CD14-positive monocyte (primary cell): ENCODE measurements at places on chromosomes 6 and 20.

DNA sequence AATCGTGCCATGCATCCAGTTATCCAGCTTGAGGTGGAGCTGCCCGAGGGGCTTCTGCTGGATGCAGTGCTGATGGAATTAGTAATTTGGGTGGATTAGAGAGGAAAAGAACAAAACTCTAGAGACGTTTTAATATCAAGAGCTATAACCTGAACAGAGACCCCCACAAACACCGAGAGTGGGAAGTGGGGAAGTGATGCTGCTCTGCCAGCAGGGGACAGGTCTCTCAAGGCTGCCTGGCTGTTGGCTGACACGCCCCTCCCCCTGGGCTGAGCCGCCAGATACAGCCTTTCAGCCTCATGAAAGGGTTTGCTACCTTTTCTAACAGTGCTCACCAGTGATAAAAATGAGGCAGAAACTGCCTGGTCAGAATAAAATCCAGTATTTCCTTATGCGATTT lies 9.6 kb downstream of the LEMD2 start:
- DNase-seq = no peak

GRCh38 chr20:2124564-2125213 lies 23.1 kb downstream of the STK35 start:
- DNase-seq = no peak

GRCh38 chr6:137944793-137945498 lies 77.9 kb downstream of the TNFAIP3 start:
- peak; percentile 63 for DNase-seq

GRCh38 chr6:135162678-135163439 lies 18.2 kb upstream of the MYB start:
- DNase-seq = peak; percentile 43

DNA sequence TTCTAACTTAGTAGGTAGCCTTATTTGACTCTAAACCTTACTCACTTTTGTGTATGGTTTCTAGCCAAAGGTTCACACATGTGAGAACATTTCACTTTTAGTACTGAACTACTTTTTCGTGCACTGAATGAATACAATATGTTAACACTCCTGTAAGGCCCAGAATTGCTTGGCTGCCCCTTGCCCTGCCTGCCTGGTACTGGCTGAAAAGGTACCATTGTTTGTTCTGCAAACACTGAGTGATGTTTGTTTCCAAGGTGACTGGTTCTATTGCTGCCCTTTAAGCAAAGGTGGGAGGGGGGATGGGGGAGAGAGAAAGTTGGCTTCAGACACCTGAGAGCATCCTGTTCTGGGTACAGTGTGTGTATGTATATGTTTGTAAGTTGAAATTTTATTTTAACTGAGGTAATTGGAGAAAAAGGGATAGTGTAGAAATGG lies 31.2 kb downstream of the RREB1 start:
- no peak for DNase-seq

GRCh38 chr20:61373055-61373399 lies 121.0 kb downstream of the CDH4 start:
- DNase-seq = no peak

DNA sequence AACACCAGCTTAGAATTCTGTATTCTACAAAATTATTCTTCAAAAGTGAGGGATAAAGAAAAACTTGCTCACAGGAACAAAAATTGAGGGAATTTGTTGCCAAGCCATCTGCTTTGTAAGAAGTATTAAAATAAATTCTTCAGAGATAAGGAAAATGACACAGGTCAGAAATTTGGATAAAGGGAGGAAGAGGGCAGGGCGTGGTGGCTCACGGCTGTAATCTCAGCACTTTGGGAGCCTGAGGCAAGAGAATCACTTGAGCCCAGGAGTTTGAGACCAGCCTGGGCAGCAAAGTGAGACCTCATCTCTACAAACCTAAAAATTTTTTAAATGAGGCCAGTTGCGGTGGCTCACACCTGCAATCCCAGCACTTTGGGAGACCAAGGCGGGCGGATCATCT lies 11.8 kb downstream of the SMIM28 start:
- DNase-seq = no peak

- no peak for DNase-seq
Observed at GRCh38 chr20:62025832-62026563, 39.7 kb downstream of the TAF4 start.

DNA sequence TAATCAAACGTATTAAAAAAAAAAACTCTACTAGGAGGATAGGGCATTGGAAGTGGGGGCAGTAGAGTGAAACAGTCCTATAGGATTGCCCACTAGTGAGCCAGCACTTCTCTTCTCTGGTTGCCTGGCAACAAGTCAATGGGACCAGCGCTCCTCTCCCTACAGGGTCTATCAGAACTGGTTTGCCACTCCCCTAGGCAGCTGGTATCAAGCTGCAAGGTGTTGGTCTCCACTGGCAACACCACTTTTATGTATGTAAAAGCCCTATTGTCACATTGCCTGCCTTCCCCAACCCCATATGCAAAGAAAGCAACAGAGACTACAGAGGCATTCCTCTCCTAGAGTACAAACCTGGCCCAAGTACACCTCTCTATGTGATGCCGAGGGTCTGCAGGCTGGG lies 166.9 kb upstream of the MCHR2 start:
- no peak for DNase-seq

- DNase-seq = no peak
Observed at GRCh38 chr6:51077821-51078518, 259.3 kb downstream of the TFAP2B start.

DNA sequence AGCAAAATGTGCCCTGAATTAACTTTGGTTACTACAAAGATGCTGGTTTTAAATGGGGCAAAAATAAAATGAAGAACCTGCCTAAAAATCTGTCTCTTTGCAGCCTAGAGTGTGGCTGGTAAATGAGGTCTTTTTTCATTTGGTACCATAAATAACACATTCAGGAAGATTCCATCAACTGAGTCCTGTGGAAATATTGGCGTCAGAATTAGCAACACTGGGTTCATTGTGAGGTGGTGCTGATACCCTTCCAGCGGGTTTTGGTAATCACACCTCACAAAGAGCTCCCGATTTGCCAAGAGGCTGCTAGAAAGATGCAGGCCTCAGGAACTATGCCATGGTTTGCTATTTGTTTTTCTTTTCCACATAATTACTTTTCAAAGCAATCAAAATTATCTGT lies 55.3 kb downstream of the FAM50B start:
- DNase-seq = no peak

- DNase-seq = no peak
Observed at GRCh38 chr6:21277601-21278374, 315.8 kb upstream of the SOX4 start.

DNA sequence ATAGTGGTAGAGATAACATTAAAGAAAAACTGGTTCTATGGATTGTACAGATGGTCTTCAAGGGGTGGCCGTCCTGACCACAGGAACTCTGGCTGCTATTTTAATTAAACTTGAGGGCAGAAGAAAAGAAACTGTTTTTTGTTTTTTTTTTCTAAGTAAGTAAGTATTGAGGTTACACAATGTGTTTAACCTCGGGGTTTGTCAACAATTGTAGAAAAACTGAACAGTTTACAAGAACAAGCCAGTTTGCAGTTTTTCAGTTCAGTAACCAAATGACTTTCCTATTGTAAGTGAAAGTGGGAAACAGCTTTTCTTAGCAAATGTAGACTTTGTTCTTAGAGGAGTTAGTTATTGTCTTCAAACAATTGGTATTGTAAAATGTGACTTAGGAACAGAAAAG lies 77.0 kb downstream of the PLCB1 start:
- no peak for DNase-seq

GRCh38 chr6:36692861-36693702 lies 4.5 kb upstream of the RAB44 start:
- DNase-seq = no peak

GRCh38 chr6:27836141-27836782 lies 75.9 kb downstream of the OR2B2 start:
- DNase-seq = no peak

DNA sequence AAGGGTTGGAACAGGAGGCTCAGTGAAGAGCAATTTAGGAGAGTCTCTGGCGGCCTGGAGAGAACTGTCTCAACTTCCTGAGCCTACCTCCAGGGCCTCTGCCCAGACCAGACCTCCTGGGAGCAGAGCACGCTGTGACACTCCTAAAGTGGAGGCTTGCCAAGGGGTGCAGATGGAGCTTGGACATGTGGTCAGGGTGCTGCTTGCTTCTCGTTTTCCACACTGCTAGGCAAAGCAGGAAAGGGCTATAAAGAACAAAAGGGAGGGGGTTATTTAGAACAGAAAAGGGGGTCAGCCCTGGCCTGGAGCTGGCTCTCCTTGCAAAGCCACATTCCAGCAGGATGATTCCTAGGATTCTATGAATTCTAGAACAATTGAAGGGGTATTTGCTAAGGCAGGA lies 145.7 kb upstream of the GGTLC1 start:
- DNase-seq = no peak

GRCh38 chr6:12483712-12484111 lies 193.6 kb downstream of the EDN1 start:
- no peak for DNase-seq

DNA sequence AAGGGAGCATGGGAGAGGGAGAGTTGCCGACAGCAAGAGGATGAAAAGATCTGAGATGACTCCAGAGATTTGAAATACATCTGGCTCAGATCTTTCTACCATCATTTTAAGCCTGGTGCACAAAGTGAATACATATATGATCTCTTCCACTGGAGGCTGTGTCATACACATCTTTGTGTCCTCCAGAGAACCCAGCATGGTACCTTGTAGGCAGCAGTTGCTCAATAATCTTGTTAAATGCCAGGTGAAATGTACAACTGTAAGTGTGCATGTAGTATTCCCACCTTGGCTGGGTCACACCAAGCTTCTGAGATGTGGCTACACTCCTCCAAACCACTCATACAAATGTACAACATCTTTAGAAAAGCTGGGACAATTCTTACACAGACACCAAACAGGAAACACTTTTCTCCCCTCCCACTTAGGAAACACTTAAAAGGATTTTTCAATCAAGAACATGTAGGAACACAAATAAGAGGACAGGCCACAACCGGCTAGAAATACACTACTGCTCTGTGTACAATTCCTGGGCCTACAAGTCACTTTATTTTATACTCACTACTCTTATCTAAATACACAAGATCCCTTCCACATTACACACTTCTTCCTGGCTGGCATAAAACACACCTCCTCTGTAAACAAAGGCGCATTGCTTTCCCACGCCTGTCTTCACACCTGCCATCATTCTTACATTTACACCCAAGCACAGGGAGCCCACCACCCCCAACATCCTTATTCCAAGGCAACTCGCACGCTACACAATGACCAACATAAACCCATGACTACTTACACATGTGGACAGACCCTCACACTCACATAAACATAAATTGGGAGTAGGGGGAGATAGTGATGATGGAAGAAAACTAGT lies 3.8 kb upstream of the IER3 start:
- DNase-seq = no peak

DNA sequence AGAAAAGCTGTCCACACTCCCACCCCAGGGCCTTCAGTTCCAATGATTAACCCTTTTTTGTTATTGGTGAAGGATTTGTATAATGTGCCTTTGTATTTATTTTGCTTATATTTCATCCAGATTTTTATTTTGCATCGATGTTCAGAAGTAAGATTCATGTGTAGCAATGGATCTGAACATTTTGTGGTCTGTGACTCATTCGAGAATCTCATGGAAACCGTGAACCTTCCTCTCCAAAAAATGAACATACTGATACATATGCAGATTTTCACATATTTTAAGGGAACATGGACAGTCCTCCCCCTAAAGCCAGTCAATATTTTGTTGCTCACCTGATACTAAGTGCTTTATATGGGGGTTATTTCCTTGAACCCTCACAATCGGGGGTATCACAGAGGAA lies 421.8 kb upstream of the SOX4 start:
- DNase-seq = no peak

DNA sequence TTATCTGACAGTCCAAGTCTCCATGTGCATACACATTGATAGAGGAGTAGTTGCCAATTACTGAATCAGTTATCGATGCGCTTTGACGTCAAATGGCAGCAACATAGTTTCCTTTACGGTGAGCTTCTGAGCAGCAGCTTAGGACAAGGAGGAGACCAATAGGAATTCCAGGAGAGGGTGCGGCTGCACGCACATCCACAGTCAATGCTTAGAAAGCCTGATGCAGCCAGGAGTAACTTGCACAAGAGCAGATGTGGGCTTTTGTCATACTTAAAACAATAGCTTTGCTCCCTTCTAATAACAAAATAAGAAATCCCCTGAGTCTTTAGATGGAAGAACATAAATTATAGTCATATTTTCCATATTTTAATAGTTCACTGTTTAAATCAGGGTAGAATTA lies 442.1 kb downstream of the BCKDHB start:
- DNase-seq = no peak

DNA sequence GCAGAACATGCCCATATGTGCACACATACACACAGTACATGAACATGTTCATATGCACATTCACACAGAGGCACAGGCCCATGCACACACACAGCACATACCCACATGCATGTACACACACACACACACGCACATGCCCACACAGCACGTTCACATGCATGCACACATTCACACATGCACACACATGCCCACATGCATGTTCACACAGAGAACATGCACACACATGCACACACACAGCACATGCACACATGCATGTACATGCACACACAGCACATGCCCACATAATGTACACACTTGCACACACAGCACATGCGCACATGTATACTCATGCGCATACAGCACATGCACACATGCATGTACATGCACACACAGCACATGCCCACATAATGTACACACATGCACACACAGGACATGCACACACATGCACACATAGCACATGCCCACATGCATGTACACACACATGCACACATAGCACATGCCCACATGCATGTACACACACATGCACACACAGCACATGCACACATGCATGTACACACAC lies 25.9 kb downstream of the RNASET2 start:
- DNase-seq = no peak

DNA sequence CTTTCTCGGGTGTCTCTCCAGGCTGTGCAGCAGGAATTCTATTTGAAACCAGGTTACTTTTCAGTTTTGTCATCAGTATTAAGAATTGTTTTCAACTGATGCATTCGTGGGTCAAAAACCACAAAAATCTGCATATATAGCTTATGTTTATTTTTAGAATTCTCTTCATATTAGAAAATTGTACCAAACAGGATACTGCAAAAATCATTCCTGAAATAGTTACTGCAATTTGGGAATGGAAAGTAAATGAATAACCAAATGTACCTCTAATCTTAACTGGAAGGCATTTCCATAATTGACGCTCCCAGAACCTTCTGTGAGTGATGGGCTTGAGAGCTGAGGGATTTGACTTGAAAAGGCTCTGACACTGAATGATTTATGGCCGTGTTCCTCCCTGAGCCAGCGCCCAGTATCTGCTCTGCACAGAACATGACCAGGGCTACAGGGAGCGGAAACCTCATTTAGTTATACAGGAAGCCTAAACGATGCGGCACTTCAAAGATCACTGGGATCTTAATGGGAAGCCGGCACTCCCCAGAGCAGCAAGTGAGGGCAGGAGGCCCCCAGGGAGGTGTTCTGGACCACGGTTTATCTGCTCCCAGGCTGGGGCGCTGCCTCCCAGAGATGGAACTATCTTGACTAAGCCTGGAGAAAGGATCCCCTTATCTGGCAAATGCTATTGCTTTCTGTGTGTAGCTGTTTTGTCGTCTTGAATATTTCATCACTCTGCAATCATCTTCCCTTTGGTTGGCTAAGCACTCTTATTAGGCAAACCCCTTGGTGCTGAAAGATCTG lies 446.0 kb downstream of the QKI start:
- DNase-seq = no peak

GRCh38 chr6:36774331-36774730 lies 64.9 kb downstream of the CPNE5 start:
- DNase-seq = no peak

GRCh38 chr6:40504274-40504673 lies 82.9 kb downstream of the LRFN2 start:
- peak; percentile 49 for DNase-seq

- no peak for DNase-seq
Observed at GRCh38 chr6:113361014-113361645, 496.0 kb upstream of the MARCKS start.

GRCh38 chr6:1912731-1913130 lies 303.0 kb downstream of the FOXC1 start:
- DNase-seq = no peak
